Pericardium fibroblast (primary cell): ENCODE measurements at places on chromosomes 6 and 20. TPM values are rescaled to one million over a fixed set of nuclear protein-coding genes. Genes with fewer than 3 reads are reported as not detected.

Gene PRDM1
- total RNA-seq: 0.12 and 0.51 TPM in 2 replicates

Gene GPR63
- 0.47 and 0.51 TPM in 2 replicates for total RNA-seq

Gene HSPA12B
- total RNA-seq: 3.2 and 5.0 TPM in 2 replicates

Gene SPTLC3
- 2.1 and 5.0 TPM in 2 replicates for total RNA-seq

Gene TRERF1
- 2.8 and 3.6 TPM in 2 replicates for total RNA-seq

Gene PAK5
- not detected in 2 replicates for total RNA-seq
